Activated CD8-positive, alpha-beta T cell treated with anti-CD3 and anti-CD28 coated beads for 36 hours (primary cell): ENCODE measurements at places on chromosomes 12 and 14. TPM values are rescaled to one million over a fixed set of nuclear protein-coding genes. Genes with fewer than 3 reads are reported as not detected.
A peak's percentile ranks its signal among the peaks of the same experiment; 100 is the strongest.

DNA sequence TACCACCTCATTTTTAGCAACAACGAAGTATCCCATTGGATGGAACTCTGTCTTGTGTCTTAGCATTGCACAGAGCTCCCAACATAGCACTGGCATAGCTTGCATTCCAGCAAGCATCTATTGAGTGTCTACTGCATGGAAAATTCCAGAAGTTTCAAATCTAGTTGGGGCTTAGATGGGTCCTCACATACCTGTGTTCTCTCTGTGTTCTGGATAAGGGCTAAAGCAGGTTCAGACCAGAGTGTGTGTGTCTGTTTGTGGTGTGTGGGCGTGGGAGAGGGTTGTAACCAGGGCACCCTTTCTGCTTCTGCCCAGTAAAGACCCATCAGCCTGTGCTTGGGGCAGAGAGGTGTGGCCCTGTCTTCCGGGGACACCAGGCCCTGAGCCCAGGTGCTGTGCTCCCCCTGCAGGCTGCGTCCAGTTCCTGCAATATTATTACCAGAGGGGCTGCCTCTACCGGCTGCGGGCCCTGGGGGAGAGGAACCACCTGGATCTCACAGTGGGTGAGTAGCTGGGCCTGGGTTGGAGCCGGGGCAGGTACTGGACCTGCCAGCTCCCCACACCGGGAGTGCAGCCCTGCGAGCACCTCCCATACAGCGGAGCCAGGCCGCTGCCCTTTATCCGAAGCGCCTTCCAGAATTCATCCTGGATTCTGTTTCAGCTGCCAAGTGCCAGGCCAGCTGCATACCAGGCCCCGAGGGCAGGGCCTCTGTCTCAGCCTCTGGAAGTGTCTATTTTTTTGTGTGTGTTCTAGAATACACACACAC lies 20.3 kb downstream of the RHOF start:
- no peaks in the 10 kb centered on the region for H3K27me3 ChIP-seq
- H3K36me3 ChIP-seq: no peaks in the 10 kb centered on the region
- peak overlapping the region; percentile 69 for H3K27ac ChIP-seq
- peaks cover 12% of the 10 kb centered on the region for H3K4me1 ChIP-seq
- DNase-seq: peak; percentile 86

DNA sequence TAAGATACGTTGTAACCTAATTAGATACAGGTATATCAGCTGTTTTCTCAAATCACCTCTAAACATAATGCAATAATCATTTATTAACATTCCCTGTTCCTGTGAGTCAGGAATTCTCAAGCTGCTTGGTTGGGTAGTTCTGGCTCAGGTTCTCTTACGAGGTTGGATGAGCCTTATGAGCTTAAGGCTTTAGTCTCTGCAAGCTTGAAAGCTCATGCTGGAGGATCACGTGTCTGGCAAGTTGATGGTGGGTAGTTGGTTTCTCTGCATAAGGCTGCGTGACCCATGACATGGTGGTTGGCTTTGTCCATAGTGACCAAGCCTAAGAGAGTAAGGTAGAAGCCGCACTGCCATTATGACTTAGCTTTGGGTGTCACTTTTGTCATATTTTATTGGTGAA lies 62.0 kb downstream of the PLEKHA5 start:
- H3K27me3 ChIP-seq: no peaks in the 10 kb centered on the region
- no peak overlapping the region for H3K27ac ChIP-seq
- no peaks in the 10 kb centered on the region for H3K36me3 ChIP-seq
- no peak overlapping the region for H3K4me3 ChIP-seq

GRCh38 chr14:98175436-98175835 lies 1096.6 kb downstream of the BCL11B start:
- DNase-seq: no peak
- peak overlapping the region; percentile 93 for H3K27ac ChIP-seq
- H3K4me1 ChIP-seq: peaks cover 97% of the 10 kb centered on the region
- H3K4me3 ChIP-seq: peak overlapping the region; percentile 30
- no peaks in the 10 kb centered on the region for H3K27me3 ChIP-seq
- no peaks in the 10 kb centered on the region for H3K36me3 ChIP-seq

GRCh38 chr12:76533331-76533730 lies 26.2 kb downstream of the OSBPL8 start:
- DNase-seq: no peak
- H3K27ac ChIP-seq: no peak overlapping the region
- no peak overlapping the region for H3K4me3 ChIP-seq
- peaks cover 51% of the 10 kb centered on the region for H3K4me1 ChIP-seq
- no peaks in the 10 kb centered on the region for H3K27me3 ChIP-seq

GRCh38 chr14:83975841-83976770 lies 1553.8 kb upstream of the FLRT2 start:
- H3K4me1 ChIP-seq: no peaks in the 10 kb centered on the region
- DNase-seq: no peak
- no peaks in the 10 kb centered on the region for H3K36me3 ChIP-seq
- H3K4me3 ChIP-seq: no peak overlapping the region
- no peak overlapping the region for H3K27ac ChIP-seq

The CACNA2D4 gene
- 4.3 TPM for total RNA-seq
